ENCODE measurements at places on chromosomes 1 and 21. TPM values are rescaled to one million over a fixed set of nuclear protein-coding genes. Genes with fewer than 3 reads are reported as not detected.

PRDM16 gene
- 7.4 TPM for total RNA-seq

PAX7 gene
- not detected for total RNA-seq

TAF5L gene
- 18.3 TPM for total RNA-seq

CLCN6 gene
- total RNA-seq: 30.4 TPM

C1QA gene
- not detected for total RNA-seq

KCNQ4 gene
- total RNA-seq: 0.63 TPM

OLFML2B gene
- total RNA-seq: 66.7 TPM

GNAT2 gene
- not detected for total RNA-seq

CNKSR1 gene
- total RNA-seq: 1.1 TPM

DNA sequence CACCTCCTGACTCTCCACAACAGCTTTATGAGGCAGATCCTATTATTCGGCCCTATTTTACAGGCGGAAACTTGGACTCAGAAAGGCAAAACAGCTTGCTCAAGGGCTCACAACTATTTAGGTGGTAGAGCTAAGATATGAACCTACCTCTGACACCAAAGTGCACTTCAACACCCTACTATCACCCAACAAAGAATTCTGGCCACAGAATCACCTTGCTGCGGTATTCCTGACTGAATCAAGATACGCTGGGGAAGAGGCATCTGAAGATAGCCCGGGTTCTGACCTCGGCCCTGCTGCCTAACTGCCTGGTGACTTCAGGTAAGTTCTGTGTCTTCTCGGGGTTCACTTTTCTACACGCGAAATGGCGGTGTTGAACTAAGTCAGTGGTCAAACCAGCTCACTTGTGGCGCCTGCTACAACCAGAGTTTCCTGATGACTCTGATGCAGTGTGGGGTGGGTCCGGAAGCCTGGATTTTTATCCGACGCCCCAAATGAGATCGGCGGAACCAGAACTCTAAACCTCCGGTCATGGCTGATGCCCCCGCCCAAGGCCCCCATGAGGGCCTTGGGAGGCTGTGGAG lies 608 bp downstream of the PEF1 start:
- no peak for DNase-seq

DNA sequence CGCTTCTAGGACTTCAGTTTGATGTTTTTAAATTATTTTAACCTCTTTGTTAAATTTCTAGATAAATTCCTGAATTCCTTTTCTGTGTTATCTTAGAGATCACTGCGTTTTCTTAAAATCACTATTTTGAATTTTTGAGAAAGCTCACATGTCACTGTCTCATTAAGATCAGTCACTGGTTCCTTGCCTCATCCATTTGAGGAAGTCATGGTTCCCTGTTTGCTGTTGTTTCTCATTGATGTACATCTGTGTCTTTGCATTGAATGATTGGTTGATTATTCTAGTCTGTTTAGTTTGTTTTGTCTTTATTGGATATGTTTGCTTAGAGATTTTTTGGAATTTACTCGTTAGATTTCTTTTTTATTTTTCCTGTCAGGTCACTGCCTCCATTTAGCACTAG lies 50.1 kb downstream of the CRP start:
- DNase-seq: no peak

- no peak for DNase-seq
Observed at GRCh38 chr1:209595599-209596285, 12.2 kb downstream of the CAMK1G start.

- peak; percentile 34 for DNase-seq
Observed at GRCh38 chr1:224780736-224781135, 148.7 kb upstream of the DNAH14 start.

- DNase-seq: no peak
Observed at GRCh38 chr1:89483010-89483756, 41.4 kb upstream of the LRRC8B start.

DNA sequence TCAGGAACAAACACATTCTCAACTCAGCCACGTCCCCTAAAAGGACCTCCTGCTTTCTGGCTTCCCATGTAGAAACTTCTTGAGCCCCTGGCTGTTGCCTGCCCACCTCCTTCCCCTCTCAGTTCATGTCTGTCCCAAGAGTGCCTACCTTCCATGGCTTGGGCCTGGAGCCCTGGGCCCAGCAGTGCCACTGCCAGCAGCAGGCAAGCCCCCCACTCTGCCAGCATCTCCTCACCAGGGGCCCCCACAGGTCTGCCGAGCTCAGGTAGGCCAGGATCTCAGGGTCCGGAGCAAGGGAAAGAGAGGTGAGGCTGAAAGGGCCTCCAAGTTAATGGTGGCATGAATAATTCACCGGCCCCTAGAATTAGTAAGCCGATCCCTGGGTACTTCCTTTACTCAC lies at the start of gene CDCP2:
TSS of gene CDCP2 (minus strand) at position 305 of the 400 bp plus-strand sequence. CDS start at position 227, 78 bp downstream.
- DNase-seq: no peak

DNA sequence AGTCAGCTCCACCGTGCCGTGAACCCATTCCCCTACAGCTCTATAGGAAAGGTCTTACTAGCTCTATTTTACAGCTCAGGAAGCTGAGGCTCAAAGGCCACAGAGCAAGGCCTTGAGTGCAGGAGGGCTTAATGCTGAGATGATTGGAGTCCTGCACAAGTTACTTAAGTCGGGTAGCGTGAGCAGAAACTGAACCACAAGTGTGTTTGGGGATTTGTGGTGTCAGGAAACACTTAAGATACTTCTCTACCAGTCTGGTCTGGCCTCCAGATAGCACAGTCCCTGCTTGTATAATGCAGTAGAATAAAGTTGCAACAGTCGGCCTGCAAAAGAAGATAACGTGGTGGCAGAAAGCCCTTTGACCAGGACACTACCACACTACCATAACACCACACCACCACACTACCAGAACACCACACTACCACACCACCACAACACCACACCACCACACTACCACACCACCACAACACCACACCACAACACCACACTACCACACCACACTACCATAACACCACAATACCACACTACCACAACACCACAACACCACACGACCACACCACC lies 118.1 kb downstream of the SPSB1 start:
- DNase-seq: no peak

DNA sequence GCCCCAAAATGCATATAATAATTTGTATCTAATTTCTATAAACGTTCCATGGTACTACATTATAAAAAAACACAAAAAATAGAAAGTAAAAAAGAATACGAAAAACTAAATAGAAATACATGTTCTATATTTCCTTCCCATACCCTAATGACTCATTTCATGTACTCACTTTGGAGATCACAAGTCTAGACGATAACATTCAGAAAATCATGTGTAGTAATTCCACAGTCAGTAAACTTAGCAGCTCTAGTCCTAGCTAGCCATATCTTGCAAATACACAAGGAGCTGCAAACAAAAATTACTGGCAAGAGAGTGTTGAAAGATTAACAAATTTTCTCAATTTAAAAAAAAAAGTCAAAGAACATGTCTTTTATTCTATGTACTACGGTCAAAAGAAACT lies 1.4 kb downstream of the GOLPH3L start:
- no peak for DNase-seq

DNA sequence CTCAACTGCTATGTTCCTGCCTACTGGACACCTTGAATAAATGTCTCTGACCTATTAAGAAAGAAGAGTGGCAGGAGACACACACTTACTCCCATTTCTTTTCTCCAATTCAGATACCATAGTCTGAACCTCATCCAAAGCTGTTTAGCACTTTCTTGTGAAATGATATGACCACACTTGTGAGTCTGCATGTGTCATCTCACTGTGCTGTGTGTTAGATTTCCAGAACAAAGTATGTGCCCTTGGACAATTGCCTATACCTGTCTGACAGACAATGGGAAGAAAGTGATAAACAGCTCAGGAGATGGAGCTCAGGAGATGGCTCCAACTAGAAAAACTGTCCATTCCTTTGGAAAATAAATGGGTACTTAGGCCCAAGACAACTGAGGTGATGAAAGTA lies 48.4 kb downstream of the USP48 start:
- no peak for DNase-seq

DNA sequence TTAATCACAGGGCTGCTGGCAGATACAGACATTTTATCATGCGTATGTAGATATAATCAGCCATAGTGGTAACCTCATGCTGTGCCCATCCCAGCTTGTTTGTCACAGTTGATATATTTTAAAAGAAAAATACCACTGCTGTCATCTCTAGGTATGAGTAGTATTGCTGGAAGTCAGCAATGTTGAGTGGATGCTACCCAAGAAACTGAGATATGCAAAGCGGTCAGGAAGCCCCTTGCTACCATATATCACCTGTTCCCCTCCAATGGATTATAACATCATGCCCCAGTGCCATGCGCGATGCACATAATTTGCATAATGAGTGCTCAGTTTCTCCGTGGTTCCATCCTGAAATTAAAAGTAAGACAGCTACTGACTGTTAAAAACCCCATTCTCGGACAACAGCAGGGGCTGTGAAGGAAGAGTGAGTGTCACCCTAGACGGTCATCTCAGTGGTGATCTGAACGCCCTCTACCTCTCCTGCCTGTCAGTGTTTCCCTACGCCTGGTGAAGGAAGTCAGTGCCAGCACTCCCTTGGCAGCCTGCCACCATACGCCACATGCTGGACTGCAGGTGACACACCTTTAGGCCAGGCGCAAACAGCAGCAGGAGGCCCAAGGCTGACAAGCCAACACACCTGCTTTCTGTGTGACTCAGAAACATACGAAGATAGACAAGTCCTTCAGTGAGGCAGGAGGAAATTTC lies 2.7 kb downstream of the IL10RB start:
- DNase-seq: no peak

GRCh38 chr1:66090859-66091457 lies 298.3 kb downstream of the PDE4B start:
- no peak for DNase-seq

- no peak for DNase-seq
Observed at GRCh38 chr1:247335882-247336281, 4.2 kb upstream of the ZNF496 start.

DNA sequence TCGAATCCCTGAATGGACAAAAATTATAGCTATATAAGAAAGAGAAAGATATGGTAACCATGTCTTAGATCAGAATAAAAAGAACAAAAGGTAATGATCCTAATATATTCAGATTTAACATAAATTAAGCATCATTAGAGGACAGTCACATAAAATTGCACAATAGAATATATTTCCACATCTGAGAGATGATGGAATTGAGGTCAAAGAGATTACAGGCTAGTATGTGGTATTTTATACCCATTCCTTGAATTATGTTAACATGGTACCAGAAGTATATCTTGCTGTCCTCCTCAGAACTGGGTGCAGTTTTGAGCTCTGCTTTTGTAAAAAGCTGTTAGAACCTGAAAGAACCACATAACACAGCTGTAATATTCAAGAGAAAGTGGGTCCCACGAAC lies 245.6 kb upstream of the HOOK1 start:
- DNase-seq: no peak

- DNase-seq: no peak
Observed at GRCh38 chr1:2836333-2836970, 35.0 kb upstream of the TTC34 start.

GRCh38 chr21:44699502-44700001 lies 2.6 kb downstream of the KRTAP10-12 start:
- DNase-seq: peak; percentile 81

- no peak for DNase-seq
Observed at GRCh38 chr1:2609319-2610035, 22.9 kb downstream of the PRXL2B start.

GRCh38 chr1:151492120-151492519 lies 19.1 kb upstream of the CGN start:
- DNase-seq: no peak
